Pericardium fibroblast (primary cell): ENCODE measurements at places on chromosomes 5 and 9. TPM values are rescaled to one million over a fixed set of nuclear protein-coding genes. Genes with fewer than 3 reads are reported as not detected.

Gene CDH9
- not detected in 2 replicates for total RNA-seq

Gene WNK2
- total RNA-seq: not detected in 2 replicates

Gene AQP7
- total RNA-seq: not detected in 2 replicates

Gene THG1L
- total RNA-seq: 15.9 and 18.1 TPM in 2 replicates

Gene TXNDC8
- total RNA-seq: not detected in 2 replicates

Gene CDX1
- 0.12 and 0.60 TPM in 2 replicates for total RNA-seq

Gene TMEM250
- total RNA-seq: 58.7 and 76.2 TPM in 2 replicates

Gene PCDHAC1
- under 0.01 and 0.34 TPM in 2 replicates for total RNA-seq

Gene SH3TC2
- total RNA-seq: 1.9 and 2.2 TPM in 2 replicates

Gene PITX1
- 0.17 and 11.6 TPM in 2 replicates for total RNA-seq

Gene ABCA2
- total RNA-seq: 14.5 and 18.3 TPM in 2 replicates

Gene UHRF2
- 21.3 and 31.4 TPM in 2 replicates for total RNA-seq

Gene IL7R
- 0.26 and 0.47 TPM in 2 replicates for total RNA-seq

Gene C1QTNF2
- total RNA-seq: 0.47 and 1.9 TPM in 2 replicates

Gene HAUS6
- 5.7 and 7.7 TPM in 2 replicates for total RNA-seq

Gene DMRT3
- total RNA-seq: not detected in 2 replicates

Gene SLC25A2
- total RNA-seq: not detected in 2 replicates

Gene FAM221B
- total RNA-seq: not detected in 2 replicates

Gene QRFP
- total RNA-seq: not detected in 2 replicates

Gene CTSV
- total RNA-seq: 0.82 TPM in 1 of 2 replicates, not detected in the other

Gene ADAMTS16
- not detected in 2 replicates for total RNA-seq

Gene FBXO38
- 28.0 and 34.5 TPM in 2 replicates for total RNA-seq

Gene SAXO1
- total RNA-seq: not detected in 2 replicates

Gene PNPLA7
- total RNA-seq: 0.23 and 1.6 TPM in 2 replicates

Gene CCDC183
- total RNA-seq: 0.35 TPM in 1 of 2 replicates, not detected in the other

Gene ZBED3
- total RNA-seq: 1.6 and 18.1 TPM in 2 replicates

Gene HMHB1
- total RNA-seq: not detected in 2 replicates

Gene IFNA13
- not detected in 2 replicates for total RNA-seq

Gene PFN3
- not detected in 2 replicates for total RNA-seq

Gene PCDHGA10
- 6.9 and 8.6 TPM in 2 replicates for total RNA-seq

Gene TMEM232
- 0.94 and 1.1 TPM in 2 replicates for total RNA-seq

Gene PTGES
- 13.8 and 15.5 TPM in 2 replicates for total RNA-seq
